ENCODE measurements at places on chromosomes 11 and 22.

GRCh38 chr11:108241330-108242037 lies 18.6 kb downstream of the ATM start:
- no peak for DNase-seq

DNA sequence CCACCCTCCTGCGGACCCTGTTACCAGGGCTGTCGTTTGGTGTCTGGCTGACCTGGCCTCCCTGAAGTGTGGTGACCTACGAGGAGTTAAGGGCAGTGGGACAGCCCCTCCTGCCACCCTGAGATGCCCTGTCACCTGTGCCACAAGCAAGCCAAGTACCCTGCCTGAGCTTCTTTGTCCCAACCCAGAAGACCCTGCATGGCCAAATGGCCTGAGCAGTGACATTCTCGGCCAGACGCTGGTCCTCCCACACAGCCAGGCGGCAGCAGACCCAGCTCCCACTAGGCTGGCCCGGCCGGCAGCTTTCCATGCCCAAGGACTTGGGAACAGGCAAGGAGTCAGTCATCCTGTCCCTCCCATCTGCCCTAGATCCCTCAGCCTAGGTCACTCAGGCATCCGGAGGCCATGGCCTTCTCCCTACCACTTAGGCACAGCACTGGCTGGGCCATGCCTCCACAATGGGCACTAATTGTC lies 7.6 kb downstream of the ARVCF start:
- no peak for DNase-seq

- DNase-seq, result no peak
Observed at GRCh38 chr11:85854212-85854556, 999 bp upstream of the CCDC83 start.

DNA sequence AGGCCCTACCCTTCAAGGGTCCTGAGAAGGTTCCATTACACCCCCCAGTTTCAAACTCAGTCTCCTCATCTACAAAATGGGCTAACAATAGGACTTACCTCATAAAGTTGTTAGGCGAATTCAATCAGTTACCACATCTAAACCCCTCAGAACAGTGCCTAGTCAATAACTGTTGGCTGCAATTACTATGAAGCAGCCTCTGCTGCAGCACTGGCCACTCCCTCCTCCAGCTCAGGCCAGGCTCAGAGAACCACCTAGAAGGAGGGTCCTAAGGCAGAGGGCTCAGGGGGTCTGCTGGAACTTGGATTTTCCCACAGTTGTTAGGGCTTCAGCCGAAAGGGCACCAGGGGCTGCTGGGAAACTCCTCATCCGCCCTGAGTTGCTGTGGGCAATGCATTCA lies 4.7 kb downstream of the FADS3 start:
- no peak for DNase-seq

DNA sequence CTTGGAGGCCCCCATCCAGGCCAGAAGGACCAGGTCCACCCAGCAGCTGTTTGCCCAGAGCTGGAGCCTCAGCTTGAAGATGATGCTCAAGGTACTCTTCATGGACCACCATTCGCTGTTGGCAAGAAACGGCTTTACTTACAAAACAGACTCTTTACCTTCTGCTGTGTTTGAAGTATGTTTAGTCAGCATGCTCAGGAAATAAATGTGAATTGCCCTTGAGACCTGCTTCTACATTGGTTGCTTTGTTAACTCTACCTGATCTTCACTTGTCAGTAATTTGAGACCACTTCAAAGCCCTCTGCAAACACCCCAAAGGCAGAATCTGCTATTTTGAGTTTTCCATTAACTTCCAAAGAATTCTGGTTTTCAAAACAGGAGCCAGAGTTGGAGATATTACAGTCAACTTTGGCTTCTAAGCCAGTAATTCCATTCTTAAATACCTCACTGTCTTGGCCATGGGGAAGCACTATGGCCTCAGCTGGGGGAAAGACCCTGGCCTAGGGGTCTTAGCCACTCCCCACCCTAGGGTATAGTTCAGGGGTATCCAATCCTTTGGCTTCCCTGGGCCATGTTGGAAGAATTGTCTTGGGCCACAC lies 2.7 kb downstream of the UQCR10 start:
- DNase-seq, result no peak

GRCh38 chr11:121556937-121557336 lies 104.2 kb upstream of the SORL1-AS1 start:
- no peak for DNase-seq

Measured in DMS153 (cell line).